ENCODE measurements at places on chromosomes 3 and 15.
A peak's percentile ranks its signal among the peaks of the same experiment; 100 is the strongest.

DNA sequence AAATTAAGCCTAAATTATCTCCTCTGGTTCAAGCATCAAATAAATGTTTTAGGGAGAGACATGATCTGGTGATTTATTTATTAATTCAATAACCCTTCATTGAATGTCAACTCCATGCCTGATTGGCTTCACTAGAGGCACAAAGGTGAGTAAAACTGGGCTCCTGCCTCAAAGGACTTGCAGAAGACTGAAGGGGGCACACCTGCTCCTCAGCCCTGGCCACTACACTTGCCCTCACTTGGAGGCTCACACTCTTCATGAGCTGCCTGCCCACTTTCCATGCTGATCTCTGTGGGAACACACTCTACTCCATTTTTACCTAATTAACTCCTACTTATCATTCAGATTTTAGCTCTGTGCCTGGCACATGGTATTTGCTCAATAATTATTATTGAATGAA lies 84.4 kb upstream of the KCNMB2 start:
- peak; percentile 65 for DNase-seq

DNA sequence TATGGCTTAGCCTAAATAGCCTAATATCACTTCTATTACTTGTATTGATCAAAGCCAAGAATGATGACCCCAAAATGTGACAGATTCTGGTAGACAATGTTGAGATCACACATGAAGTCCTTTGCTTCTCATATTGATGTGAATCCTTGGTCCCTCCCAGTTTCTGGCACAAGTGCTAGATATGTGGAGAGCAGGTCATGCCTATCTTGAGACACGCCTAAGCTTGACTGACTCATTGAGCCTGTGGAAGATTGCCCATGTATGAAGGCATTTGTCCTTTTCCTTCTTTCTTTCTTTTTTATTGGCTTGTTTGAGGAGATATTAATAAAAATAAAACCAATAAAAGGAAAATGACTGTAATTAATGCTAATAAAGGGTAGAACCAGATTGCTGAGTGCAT lies 54.0 kb upstream of the TMEM108 start:
- DNase-seq, result no peak

DNA sequence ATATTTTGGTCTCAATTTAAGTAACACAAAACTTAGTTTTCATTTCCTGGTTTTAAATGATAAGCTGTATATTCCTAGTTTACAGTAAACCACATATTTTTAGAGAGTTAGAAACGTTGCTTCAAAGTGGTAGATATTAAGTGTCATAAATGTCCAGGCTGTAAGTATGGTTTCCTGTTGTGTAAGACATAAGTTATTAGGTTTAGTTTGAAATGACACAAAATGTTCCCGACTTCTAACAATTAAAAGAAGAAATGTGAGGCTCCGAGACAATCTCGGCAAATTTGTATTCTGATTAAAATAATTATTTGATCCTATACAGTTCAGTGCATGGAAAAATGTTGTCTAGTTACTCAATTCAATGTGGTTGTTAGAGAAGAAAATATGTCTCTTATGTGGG lies 387.3 kb downstream of the EPHA3 start:
- no peak for DNase-seq

- no peak for DNase-seq
These were observed 472.1 kb downstream of the SOX2 start for GRCh38 chr3:182183716-182184430.

DNA sequence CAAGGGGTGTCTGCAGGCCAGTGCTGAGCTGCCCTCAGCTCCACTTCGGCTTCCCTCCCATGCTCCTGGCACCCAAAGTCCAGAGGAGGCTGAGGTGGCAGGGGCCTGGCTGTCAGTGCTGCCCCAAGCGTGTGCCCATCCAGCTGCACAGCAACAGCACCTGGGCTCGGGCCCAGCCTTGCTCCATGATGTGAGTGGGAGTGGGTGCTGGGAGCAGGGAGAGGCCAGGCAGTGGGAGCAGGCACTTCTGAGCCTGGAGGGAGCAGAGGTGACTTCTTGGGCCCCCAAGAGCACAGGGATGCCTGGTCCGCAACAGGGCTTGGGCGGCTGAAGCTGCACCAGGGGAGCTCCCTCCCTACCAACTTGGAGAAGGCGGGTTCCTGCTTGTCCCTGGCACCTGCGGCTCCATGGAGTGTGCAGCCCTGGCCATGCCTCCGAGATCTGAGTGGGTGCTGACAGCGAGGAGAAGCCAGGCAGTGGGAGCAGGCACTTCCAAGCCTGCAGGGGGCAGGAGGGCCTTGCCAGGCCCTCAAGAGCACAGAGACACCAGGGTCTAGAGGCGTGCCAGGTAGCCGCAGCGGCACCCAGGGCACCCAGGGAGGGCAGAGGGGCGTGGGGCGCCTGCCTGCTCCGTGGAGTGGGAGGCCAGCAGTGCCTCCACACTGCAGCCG lies 366.7 kb upstream of the SGO1 start:
- no peak for DNase-seq

- peak; percentile 68 for DNase-seq
These were observed 39.1 kb downstream of the SYNM start for GRCh38 chr15:99143655-99144610.

DNA sequence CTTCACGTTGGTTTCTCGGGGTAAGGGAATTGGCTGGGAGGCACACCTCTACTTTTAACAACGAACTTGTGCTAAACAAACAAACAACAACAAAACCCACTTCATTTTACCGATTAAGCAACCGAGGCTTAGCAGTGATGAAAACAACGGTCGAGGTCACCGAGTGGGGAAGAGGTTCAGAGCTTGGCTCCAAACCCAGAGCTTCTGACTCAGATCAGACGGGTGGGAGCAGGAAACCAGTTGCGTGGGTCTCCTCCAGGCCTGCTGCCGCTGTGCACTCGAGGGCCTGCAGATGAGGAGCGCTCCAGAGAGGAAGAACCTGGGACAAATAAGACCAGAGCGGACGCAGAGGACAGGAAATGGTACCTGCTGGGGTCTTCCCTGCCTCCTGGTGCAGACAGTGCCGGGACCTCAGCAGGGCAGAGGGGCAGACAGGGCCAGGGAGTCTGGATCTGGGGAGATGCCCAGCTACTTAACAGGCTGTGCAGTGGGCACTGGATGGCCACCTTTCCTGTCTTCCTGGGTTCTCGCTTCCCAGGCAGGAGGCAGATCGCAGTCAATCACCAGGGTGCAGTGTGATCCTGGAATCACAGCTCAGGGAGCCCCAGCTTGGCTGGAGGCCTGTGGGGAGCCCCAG lies 99.0 kb upstream of the MEF2A start:
- DNase-seq, result no peak

GRCh38 chr15:34514251-34514670 lies 69.2 kb downstream of the GOLGA8B start:
- DNase-seq, result no peak

- no peak for DNase-seq
These were observed 107.9 kb upstream of the NR2E3 start for GRCh38 chr15:71702496-71702895.

DNA sequence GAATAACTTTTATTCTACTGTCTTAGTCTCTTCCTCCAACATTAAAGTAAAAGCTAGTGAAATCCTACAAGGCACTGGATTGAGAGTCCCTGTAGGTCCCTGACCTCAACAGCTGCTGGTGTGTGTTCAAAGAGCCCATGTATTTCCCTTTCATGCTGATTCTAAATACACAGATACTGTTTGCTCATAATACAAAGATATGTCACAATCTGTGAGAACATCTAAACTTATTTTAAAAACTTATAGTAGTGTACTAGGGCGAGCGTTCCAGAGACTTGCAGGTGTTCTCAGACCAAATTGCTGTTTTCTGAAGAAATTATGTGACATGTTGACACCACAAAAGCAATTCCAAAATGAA lies 145.9 kb upstream of the LIPC start:
- no peak for DNase-seq

Data from NCI-H1417 (cell line).